ENCODE measurements at places on chromosomes 4 and X. TPM values are rescaled to one million over a fixed set of nuclear protein-coding genes. Genes with fewer than 3 reads are reported as not detected.

DNA sequence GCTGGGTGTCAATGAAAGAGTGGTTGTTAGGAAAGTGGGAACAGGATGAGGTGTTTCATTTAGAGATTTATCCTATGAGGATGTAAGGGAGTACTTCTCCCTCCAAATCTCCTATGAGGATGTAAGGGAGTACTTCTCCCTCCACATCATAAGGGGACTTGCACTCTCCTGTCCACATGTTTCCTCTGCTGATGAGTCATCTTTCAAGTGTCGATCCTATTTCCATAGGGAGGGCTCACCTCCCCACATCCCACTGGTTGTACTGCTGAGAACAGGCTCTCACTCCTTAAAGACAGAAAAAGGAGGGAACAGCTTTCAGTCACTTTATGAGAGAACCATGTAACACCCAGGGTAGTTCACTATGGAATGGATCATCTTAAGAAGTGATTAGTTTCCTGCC lies 65.0 kb downstream of the INPP4B start:
- H3K4me1 ChIP-seq = no peaks in the 10 kb centered on the region
- H3K27me3 ChIP-seq = no peaks in the 10 kb centered on the region
- H3K36me3 ChIP-seq = no peaks in the 10 kb centered on the region
- H3K4me3 ChIP-seq = no peak overlapping the region
- no peak overlapping the region for H3K27ac ChIP-seq
- no peak for DNase-seq

Gene LIAS
- 28.1 TPM for total RNA-seq

Gene MSANTD1
- total RNA-seq = 0.09 TPM

DNA sequence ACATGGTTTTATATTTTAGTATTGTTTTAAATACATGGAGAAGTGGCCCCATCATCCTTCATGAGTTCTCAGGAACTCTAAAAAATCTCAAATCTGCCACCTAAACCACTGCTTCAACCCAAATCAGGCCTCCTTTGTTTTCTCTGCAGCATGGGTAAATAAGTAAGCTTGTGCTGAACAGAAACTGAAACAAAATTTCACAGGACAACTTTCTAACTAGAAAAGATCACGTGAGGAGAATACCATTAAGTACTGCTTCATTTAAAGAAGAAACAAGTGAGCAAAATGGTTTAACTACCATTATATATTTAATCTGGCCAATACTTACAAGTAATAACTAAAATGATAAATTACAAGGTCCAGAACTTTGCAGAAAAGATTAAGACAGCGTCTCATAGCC lies 2.5 kb downstream of the ARAP2 start:
- no peaks in the 10 kb centered on the region for H3K27me3 ChIP-seq
- no peak for DNase-seq
- no peak overlapping the region for H3K27ac ChIP-seq

Gene AGA
- total RNA-seq = 10.0 TPM

DNA sequence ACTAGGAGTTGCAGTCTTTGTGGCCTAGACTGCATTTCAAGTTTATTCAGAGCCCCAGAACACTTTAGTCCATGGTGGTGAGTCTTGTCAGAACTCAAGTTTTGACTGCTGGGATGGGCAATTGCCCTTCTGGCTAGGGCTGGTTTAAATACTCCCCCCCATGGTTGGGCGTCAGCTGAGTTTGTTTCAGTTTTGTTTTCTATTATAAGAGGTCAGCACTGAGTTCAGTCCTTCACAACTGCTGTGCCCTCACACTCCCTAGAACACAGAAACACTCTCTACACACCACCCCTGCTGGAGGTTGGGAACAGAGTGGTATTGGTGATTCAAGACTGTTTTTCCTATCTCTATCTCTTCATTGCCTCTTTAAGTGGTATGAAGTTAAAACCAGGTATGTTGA lies 217.0 kb downstream of the GUCY2F start:
- no peaks in the 10 kb centered on the region for H3K36me3 ChIP-seq
- no peak overlapping the region for H3K27ac ChIP-seq
- H3K4me1 ChIP-seq = no peaks in the 10 kb centered on the region

Gene TRIM61
- 0.87 TPM for total RNA-seq

DNA sequence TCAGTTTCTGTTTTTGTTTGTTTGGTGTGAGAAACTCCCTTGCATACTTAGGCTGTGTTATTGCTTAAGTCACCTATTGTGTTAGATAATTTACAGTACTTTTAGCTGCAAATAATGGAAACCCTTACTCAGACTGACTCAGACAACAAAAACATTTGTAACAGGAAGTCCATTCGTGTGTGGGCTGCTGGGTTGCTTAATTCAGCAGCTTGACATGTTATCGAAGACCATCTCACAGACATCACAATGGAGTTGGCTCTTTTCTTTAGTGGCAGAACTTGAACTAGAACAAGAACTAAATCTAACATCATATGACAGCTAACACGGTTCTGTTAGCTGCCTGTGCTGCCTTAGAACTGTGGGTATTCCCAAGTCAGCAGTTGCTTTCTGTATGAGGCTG lies 9.9 kb upstream of the GABRE start:
- DNase-seq = peak; percentile 57
- H3K4me1 ChIP-seq = peaks cover 75% of the 10 kb centered on the region
- no peak overlapping the region for H3K4me3 ChIP-seq
- no peaks in the 10 kb centered on the region for H3K36me3 ChIP-seq

- H3K4me1 ChIP-seq = no peaks in the 10 kb centered on the region
- no peak for DNase-seq
- H3K27ac ChIP-seq = no peak overlapping the region
- H3K27me3 ChIP-seq = no peaks in the 10 kb centered on the region
These were observed 21.9 kb downstream of the INTS12 start for GRCh38 chr4:105686571-105686970.

Gene TEX13B
- total RNA-seq = 0.20 TPM

GRCh38 chrX:46791927-46792809 lies 33.2 kb upstream of the SLC9A7 start:
- no peaks in the 10 kb centered on the region for H3K4me1 ChIP-seq
- H3K36me3 ChIP-seq = no peaks in the 10 kb centered on the region
- DNase-seq = peak; percentile 16
- H3K4me3 ChIP-seq = no peak overlapping the region
- 0 out of 2 replicates have a peak, but pooled peaks cover 4% of the 10 kb centered on the region for H3K27me3 ChIP-seq
- H3K27ac ChIP-seq = no peak overlapping the region

Gene CPZ
- 1.6 TPM for total RNA-seq

Gene NXF2B
- total RNA-seq = 8.0 TPM

Gene PITX2
- not detected for total RNA-seq

- peak within 1 kb of the TSS; percentile 69 for H3K4me3 ChIP-seq
- peak; percentile 41 for DNase-seq
- peak within 1 kb of the TSS; percentile 91 for H3K27ac ChIP-seq
- peaks cover 20% of the 10 kb centered on the region for H3K4me1 ChIP-seq
- no peaks in the 10 kb centered on the region for H3K27me3 ChIP-seq
These were observed at the start of gene GAB3 for GRCh38 chrX:154750301-154751202. TSS of gene GAB3 (minus strand) at chrX:154751077. CDS start at chrX:154751025, 52 bp downstream.

GRCh38 chr4:105194328-105195231 lies 47.9 kb downstream of the TET2 start:
- H3K36me3 ChIP-seq = peaks cover 2% of the 10 kb centered on the region

Gene MND1
- total RNA-seq = 39.0 TPM

Gene IL21
- total RNA-seq = 0.18 TPM

Gene WWC2
- 39.4 TPM for total RNA-seq

- no peak for DNase-seq
- H3K36me3 ChIP-seq = no peaks in the 10 kb centered on the region
- H3K4me3 ChIP-seq = no peak overlapping the region
- H3K27me3 ChIP-seq = no peaks in the 10 kb centered on the region
- H3K27ac ChIP-seq = no peak overlapping the region
- H3K4me1 ChIP-seq = no peaks in the 10 kb centered on the region
These were observed 135.1 kb downstream of the ARHGAP6 start for GRCh38 chrX:11530621-11531020.

DNA sequence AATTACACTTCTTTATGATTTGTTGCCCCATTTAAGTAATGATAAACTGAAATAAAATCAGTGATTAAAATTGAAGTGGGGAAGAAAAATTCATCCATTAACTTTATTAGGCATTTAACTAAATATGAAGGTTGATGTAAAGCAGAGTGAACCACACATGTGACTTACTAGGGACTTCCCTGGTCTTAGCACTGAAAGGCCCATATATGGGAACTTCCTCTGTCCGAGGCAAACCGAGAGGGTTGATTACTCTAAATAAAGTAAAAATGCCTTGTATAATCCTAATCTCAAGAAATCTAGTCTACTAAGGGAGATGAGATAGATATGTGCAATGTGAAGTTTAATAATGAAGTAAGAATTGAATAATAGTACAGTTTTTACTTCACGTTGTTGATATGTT lies 403.9 kb upstream of the RPS6KA3 start:
- no peaks in the 10 kb centered on the region for H3K4me1 ChIP-seq
- no peak for DNase-seq
- no peaks in the 10 kb centered on the region for H3K27me3 ChIP-seq
- no peak overlapping the region for H3K4me3 ChIP-seq

GRCh38 chr4:110609044-110609750 lies 13.7 kb downstream of the PITX2 start:
- peaks cover 30% of the 10 kb centered on the region for H3K27me3 ChIP-seq
- H3K4me1 ChIP-seq = no peaks in the 10 kb centered on the region
- H3K4me3 ChIP-seq = no peak overlapping the region
- no peak overlapping the region for H3K27ac ChIP-seq
- no peak for DNase-seq

DNA sequence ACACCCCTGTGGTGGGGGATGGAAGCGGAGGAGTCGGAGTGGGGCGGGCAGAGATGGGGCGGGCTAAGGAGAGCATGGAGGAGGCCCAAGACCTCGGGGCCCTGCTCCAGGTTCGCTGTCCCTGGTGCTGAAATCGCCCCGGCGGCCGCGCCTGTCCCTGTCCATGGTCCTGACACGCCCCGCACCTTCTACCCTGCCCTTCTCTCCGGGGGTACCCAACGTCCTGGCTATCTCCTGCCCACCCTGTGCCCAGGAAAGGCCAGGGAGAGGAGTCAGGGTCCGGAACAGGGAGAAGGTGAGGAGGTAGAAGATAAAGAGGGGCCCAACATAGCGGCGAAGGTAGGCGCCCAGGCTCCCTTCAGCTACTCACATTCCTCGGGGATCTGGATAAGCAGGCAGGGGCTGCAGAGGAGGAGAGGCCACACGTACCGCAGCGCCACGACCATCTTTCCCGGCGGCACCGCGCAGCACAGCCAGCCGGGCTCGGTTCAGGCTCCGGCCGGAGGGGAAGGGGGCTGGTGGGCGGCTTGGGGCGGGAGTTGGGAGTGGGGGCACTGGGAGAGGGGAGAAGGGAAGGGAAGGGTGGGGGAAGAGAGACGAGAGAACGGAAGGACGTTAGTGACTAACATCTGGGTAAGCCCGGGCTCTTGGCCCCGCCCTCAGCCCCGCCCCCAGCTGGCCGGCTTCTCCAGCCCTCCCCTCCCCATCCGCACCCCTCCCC lies 10.4 kb downstream of the L1CAM start:
- DNase-seq = peak; percentile 65
- no peaks in the 10 kb centered on the region for H3K4me1 ChIP-seq
- no peak overlapping the region for H3K4me3 ChIP-seq
- H3K36me3 ChIP-seq = no peaks in the 10 kb centered on the region
- no peak overlapping the region for H3K27ac ChIP-seq

DNA sequence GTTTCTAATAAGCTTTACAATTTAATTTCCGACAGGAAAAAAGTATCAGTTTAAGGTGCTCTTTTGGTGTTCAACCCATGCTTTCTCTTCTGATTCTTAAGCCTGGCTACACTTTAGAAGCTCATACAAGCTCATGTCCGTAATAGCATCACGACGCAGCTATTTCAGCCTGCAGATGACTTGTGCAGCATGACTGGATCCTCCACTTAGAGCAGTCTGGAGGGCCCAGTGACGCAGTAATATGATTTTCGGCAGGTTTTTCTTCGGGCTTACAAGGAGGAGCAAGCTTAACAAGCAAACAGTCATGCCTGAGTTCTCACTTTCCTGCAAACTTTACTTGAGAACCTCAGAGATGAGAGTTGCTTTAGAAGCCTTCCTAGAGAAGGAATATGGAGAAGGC lies 85.3 kb upstream of the MAML3 start:
- H3K27ac ChIP-seq = no peak overlapping the region
- H3K36me3 ChIP-seq = no peaks in the 10 kb centered on the region
- H3K27me3 ChIP-seq = peaks cover 10% of the 10 kb centered on the region
- DNase-seq = no peak
- no peak overlapping the region for H3K4me3 ChIP-seq

DNA sequence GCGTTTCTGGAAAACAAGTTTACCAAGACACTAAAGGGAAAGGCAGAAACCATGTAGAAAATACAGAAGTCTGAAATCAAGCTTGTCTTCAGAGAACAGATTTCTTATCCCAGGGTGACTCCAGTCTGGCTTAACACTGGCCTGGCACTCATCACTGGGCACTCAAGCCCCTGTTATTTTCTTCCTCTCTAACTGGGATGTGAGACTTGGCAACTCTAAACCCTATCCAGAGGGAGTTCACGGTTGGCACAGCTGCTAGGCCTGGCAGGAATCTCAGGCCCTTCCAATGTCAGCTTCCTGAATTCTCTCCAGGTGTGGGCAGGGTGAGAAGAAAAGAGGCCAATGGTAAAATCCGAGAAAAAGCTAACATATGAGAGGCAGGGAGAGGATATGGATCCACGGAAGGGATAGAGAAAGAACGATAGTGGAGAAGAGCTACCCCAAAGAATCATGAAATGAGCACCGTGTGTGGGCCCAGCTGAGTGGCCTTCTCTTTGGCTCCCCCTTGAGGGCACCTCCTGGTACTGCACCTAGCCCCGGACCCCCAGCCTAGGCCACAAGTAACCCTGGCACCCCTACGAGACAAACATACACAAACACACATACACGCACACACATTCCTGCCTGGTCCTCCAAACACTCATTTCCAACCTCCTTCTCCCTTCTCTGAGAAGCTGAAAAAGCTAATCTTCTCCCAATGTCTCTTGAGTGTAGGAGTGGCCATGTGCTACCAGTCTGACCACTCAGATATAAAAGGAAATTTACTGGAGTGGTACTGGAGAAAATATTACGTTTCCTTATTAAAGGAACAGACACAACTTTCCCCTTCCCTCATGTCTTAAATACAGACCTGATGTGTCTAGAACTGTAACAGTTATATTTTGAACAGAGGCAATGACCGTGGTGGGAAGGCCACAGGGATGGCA lies 16.6 kb upstream of the PTCHD1 start:
- H3K36me3 ChIP-seq = no peaks in the 10 kb centered on the region
- H3K4me3 ChIP-seq = no peak overlapping the region
- no peaks in the 10 kb centered on the region for H3K4me1 ChIP-seq
- no peak overlapping the region for H3K27ac ChIP-seq
- H3K27me3 ChIP-seq = no peaks in the 10 kb centered on the region
- DNase-seq = peak; percentile 68

Gene TXK
- total RNA-seq = 0.40 TPM

Data from K562 (cell line).